ENCODE measurements at places on chromosomes 13 and 19. TPM values are rescaled to one million over a fixed set of nuclear protein-coding genes. Genes with fewer than 3 reads are reported as not detected.

The SLC25A42 gene
- total RNA-seq = 1.7 TPM

DNA sequence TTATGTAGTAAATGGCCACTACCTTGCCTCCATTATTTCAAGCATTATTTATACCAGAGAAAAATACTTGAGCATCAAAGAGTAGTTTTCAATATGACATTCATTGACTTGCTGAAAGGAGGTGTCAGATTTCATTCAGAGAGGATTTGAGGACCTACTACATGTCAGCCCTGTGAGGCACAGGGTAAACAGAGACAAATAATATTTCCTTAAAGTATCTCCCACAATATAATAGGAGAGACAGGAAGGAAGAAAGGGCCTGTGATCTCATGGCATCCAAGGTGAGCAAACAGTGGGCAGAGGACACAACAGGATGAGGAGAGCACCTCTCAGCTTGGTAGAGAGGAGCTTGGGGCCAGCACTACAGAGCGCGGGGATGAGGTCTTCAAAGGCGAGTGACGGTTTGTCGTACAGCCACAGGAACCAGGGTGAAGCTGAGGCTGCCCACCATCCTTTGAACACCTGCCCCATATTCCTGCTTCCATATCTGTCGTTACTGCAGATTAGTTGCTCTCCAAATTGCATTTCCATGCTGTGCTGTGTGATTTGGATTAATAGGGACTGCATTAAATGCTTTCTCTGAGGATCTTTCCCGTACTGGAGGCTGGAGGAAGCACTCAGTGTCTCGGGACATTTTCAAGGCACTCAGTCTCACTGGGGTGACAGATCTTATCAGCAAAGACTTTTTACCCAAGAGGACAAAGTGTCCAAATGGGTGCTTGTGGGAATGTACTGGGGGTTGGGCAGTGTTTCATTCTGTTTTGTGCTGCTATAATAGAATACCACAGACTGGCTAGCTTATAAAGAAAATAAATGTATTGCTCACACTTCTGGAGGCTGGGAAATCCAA is 59.2 kb downstream of the GJA3 start:
- no peak for DNase-seq

- no peak for DNase-seq
These were observed 112.9 kb downstream of the LRCH1 start for GRCh38 chr13:46665633-46666482.

DNA sequence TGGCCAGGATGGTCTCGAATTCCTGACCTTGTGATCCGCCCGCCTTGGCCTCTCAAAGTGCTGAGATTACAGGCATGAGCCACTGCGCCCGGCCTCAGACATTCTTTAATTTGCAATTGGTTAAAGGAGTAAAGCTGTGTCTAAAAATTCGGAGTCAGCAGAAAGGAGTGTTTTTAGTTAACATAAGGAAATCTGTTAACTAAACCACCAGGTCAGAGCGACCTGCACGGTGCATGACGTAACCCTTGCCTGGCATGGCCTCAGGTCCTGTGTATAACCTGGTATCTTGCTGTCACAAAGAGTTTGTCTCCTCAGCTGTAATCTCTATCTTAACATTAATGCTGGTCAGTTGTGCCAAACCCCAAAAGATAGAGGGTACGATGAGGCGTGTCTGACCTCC is 9.5 kb upstream of the KLK12 start:
- DNase-seq = no peak

- DNase-seq = no peak
These were observed 124.2 kb downstream of the ZIC5 start for GRCh38 chr13:99847318-99847750.

DNA sequence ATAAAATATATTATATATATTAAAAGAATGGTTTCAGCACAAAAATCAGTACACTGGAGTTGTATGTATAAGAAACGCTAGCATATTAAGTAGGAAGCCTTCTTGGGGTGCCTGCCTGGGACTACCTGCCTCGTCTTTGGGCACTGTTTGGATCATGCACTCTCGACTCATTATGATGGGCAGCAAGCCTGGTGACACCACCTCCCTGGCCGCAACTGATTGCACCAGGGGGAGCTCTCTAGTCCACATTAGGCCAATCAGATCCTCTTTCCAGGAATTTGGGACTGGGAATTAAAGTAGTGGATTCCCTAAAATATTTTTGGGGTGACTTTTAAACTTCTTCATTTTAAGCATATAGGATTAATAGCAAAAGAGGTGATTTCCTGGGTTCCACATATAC is 56.0 kb upstream of the RGCC start:
- DNase-seq = no peak

The CLEC11A gene
- total RNA-seq = 0.80 TPM

DNA sequence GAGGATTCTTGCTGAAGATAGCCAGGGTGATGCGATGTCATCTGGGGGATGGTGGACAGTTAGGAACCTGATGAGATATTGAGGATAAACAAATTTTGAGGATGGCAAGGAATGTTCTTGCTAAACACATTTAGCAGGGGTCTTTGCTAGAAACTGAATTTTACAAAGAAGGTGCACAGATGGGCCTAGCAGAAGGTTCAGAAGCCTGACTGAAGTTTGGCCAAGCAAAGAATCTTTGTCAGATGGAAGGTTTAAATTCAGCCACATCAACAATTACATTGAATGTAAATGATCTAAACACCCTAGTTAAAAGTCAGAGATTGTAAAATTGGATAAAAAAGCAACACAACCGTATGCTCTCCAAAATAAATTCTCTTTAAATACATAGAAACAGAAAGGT is 68.8 kb downstream of the WASF3 start:
- no peak for DNase-seq

GRCh38 chr19:36627057-36627456 is 21.9 kb downstream of the ZNF382 start:
- DNase-seq = no peak

DNA sequence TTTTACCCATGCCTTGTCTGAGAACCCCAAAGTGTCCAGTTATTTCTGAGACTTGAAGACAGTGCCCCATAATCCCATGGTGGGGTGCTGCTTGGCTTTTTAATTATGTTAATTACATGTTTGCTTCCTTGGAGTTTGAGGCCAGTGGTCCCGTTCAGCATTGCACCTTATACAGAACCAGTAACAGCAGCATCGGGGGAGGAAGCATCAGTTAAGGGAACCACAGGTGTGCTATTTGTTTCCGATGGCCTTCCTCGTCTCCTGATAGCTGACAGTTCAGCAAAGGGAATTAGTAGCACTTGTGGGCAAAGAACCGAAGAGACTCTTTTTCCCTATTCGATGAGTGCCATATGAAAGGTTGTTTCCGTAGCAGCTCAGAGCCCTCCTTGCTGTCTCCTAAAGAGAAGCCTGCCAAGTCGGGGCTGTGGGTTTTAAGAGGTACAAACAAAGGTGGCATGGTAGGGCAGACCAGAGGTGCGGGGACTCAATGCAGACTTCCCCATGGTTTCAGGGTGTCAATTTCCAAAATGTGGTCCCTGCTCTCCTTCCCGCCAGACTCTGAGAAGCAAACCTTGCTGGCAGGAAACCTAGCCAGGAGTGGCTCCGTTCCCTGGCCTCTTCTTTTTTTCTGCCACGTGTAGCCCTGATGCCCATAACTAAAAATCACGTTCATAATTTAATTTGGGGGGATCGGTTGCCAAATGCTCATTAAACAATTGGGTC is 225.2 kb upstream of the TSHZ3 start:
- DNase-seq = no peak

GRCh38 chr19:40932008-40932959 is 50.3 kb upstream of the CYP2A7 start:
- DNase-seq = no peak

The FCGBP gene
- 5.7 TPM for total RNA-seq

The OR7D2 gene
- total RNA-seq = 0.59 TPM

DNA sequence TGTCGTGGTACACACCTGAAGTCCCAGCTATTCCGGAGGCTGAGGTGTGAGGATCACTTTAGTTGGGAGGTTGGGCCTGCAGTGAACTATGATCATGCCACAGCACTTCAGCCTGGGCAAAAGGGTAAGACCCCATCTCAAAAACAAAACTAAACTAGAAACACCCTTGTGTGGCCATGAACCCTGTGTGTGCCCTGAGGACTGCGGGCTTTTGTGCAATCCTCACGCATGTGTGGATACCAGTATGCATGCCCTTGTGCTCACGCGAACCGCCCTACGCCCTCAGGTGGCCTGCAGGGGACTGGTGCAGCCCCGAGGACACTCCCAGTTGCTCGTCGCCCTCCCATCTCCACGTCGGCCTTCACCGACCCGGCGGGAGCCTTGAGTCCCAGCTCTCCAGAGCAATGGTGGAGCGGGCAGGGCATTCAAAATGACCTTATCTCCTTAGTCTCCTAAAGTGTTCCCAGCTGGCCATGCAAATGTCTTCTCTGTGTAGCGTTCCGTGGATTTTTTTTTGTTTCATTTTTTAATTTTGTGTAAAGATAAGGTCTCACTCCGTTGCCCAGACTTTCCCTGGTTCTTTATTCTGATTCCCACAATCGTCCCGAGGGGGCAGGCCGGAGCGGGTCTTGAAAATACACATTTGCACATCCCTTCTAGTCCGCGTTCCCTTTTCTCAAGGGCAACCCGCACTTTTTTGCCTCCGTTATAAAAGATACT is 868 bp upstream of the EGLN2 start:
- peak; percentile 35 for DNase-seq

The GIPR gene
- total RNA-seq = 0.49 TPM

DNA sequence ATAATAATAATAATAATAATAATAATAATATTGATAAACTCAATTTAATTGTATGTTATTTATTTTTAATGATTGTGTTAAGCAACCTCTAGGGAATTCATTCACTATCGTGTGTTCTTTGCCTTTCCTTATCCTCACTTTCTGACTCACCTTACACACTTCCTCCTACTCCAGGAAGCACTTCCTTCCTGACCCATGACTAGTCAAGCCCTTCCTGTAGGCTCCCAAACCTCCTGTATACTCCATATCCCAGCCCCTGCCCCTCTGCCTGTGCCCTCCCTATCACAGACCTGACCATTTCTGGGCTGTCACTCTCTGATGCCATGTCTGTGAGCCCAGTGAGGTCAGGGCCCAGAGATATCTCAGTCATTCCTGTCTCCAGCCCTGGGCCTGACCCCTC is 7.6 kb downstream of the LGALS4 start:
- DNase-seq = no peak

DNA sequence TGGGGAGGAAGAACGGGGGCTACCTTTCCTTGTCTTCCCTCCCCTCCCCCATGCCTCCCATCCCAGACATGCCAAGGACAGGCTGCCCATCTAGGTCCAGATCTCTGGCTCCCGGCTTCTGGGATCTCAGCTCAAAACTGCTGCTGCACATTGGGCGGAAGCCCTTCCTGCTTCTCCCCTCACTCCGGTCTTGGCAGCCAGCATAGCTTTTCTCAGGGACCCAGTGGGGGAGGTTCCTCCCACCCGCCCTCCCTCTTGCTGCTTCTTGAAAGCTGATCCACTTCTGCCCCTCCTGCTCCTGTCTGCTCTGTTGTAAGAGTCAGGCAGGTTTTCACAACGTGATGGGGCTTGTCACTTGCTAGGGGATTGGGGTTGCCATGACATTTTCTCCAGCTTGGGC is 21.7 kb upstream of the RNF17 start:
- no peak for DNase-seq

The CLEC4G gene
- total RNA-seq = 0.18 TPM

DNA sequence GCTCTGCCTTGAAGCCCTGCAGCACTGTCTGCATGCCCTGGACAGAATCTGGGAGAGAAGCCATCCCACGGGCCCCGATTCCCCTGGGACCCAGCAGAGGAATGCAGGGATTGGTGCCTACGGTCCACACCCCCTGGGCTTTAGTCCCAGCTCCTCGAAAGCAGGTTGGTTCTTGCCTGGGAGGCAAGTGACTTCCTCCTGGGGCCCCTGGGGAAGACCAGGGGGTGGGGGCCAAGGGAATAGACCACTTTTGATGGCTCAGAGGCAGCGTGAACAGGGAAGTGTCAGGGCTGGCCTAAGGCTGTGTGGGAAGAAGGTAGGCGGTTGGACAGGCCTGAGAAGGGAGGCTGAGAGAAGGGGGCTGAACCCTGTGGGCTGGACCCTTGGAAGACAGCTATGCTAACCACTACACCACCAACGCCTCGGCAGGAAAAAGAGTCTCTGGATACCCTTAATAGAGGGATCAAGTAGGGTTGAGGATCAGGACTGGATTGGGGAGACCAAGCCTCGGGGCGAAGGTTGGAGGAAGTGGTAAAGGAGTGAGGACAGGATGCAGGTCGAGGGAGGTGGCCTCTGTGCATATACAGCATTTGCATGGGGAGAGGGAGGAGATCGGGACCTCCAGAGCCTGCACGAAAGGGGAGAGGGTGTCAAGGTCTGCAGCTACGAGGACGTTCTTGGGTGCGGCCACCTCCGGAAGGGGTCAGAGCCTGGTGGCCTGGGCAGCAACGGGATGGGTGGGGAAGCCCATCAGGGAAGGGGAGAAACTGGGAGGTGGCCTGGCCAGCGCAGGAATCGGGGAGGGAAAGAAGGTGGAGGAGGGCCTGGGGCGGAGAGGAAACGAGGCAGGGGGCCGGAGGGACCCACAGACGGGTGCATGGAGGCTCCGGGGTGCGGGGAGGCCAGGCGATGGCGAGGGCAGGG is 709 bp downstream of the DPP9 start:
- DNase-seq = no peak

- no peak for DNase-seq
These were observed 15.4 kb downstream of the COMP start for GRCh38 chr19:18775586-18776287.

DNA sequence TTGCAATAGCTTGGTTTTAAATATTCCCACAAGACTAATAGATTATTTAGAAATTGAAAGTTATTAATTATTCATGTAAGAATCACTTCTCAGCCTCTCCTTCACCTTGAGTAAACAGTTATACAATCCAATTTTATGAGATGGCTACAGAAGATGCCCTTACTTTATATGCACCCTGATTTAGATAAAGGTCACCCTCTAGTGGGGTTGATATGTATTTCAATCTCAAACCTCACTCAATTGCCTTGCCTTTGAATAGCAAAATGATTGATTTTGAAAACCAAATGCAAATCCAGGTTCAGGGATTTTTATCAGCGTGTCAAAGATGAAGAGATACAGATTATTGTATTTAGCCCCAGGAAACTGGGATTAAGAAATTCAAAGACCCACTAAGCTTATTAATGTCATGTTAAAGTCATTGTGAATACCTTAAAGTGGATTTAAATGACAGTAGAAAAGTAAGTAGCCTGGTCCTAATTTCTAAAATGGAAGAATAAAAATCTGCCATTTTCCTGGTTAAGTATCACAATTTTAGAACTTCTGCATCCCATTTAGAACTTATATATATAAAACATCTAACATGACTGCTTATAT is 305.1 kb downstream of the ITGBL1 start:
- no peak for DNase-seq

DNA sequence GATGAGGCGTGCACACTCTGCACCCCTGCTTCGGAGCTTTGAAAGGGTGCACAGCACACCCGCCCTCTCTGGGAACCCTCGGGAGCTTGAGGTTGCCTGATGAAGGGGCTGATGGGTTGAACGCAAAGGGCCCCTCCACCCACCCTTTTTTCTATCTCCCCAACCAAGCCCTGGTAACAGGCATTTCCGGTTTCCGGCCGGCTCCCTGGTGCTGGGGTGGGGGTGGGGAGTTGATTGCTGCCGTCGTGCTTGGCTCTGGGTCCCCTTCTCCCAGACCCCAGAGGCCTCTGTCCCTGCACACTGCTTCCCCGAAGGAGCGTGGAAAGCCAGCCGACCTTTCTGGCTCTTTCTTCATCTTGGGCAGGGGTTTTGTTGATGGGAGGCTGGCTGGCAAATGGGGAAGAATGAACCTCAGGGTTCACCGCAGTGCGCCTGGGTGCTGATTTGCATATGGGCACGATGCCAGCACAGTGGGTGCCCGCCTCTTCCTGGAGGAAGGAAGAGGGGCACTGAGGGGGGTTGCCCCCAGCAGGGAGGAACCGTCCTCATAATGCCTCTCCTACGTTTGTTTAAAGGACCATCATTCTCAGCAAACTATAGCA is 29.1 kb downstream of the VAV1 start:
- DNase-seq = peak; percentile 29

The ATP4B gene
- total RNA-seq = not detected

GRCh38 chr19:11355160-11356073 is at the start of gene PLPPR2:
Gene PLPPR2 (plus strand): TSS chr19:11355432. CDS start chr19:11357674, 2,242 bp downstream.
- DNase-seq = peak; percentile 52
